Mesothelial cell of epicardium (in vitro differentiated cells): ENCODE measurements at places on chromosomes 2 and 18.

DNA sequence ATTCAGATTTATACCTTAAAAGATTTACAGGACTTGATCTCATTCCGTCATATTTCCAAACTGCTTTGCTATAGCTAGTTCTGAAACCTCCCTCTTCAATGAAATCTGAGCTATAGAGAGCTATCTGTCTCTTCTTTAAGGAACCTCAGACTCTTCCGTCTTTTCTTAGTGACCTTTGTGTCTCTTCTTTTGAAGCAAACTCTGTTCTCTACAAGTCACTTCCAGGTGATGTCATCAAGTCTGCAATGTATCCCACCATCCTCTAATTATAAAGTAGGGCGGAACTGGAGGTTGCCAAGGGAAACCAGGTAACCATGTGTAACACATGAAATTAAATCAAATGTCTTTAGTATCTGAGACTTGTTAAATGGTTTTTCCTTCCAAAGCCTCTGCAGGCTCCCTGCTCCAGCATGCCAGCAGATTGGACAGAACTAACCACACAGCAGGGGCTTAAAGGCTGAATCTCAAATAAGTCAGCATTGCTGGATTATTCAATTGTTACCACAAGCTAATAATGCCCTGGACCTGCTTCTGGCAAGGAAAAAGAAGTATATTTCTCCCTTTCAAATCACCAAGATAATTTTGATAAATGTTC, 41.2 kb upstream of the PEX13 start:
- DNase-seq, result no peak

- no peak for DNase-seq
These were observed 107.3 kb upstream of the ZFP36L2 start for GRCh38 chr2:43333656-43334144.

- DNase-seq, result no peak
These were observed 76.0 kb upstream of the PELI1 start for GRCh38 chr2:64220265-64220664.

DNA sequence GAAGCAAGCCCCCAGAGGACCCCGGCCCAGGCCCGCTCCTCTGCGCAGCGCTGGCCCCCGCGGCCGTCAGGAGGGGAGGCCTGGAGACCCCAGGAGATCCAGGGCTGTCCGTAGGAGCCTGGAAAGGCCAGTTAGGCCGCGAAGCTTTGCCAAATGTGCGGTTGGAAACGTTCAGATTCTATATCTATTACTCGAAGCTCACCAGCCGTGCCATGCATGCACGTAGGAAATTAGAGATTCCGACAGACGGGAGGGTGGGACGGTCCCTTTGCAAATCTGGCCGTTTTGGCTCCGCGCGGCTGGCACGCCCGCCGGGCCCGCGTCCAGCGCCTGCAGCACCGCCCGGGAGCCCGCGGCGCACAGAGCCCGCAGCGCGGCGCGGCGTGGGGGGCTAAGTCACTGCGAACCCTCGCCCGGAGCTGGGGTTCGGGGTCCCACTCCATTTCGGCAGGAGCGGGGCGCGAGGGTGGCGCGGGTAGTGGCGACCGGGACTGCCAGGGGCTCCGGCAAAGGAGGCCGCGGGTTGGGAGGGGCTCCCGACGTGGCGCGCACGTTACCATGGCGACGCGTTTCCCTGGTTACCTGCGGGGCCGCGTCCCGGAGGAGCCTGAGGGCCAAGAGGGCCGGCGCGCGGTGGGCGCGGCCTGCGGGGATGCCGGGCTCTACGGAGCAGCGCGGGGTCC, 488.6 kb upstream of the SMIM21 start:
- peak; percentile 75 for DNase-seq

DNA sequence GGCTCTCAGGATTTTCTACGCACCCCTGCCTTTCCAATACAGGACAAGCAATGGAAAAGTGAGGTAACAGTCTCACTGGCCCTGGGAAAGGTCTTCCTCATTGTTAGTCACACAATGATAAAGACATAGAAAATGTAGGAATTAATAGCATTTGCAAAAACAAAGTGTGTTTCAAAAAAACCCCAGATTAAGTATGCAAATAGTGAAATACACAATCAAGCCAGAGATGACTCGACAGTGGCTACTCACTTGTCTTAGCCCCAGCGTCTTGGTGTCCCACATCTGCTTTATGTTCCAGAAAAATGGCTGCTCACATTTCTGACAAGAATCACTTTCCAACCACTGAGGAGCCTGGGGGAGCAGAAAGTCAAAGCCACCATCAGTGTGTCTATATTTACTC, 47.0 kb upstream of the AP1S3 start:
- DNase-seq, result no peak

GRCh38 chr2:213317929-213318328, 33.7 kb downstream of the SPAG16 start:
- DNase-seq, result no peak

GRCh38 chr18:23260926-23261590, 125.8 kb downstream of the CABLES1 start:
- no peak for DNase-seq

GRCh38 chr2:70367722-70368323, 66.0 kb upstream of the FAM136A start:
- DNase-seq, result no peak

DNA sequence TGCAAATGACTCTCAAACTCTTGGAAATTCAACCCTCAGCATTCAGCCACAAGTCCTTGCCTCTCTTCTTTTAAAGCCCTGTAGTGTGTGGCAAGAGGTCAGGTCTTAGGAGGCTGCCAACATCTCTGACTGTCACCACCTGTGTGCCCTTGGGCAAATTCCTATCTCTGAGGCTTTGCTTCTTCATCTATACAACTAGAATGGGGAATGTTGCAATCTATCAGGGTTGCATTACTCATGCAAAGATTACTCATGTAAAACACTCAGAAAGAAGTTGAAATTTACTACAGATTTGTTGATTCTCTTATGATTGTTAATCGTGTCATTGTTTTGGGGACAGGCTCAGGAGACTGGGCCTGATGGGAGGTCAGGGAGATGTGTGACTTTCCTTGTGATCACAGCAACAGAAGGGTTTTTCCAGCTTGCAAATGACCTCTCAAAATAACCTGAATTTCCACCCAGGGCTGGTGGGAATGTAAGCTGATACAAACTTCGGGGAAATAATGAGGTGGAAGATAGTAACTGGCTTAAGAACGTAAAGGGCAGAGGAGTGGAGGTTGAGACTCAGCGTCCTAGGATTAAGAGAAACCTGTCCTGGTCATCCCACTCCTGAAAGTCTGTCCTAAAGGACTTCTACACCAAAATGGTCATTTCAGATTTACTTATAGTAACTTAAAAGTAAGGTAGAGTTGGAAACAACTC, 32.1 kb upstream of the SIGLEC15 start:
- no peak for DNase-seq

DNA sequence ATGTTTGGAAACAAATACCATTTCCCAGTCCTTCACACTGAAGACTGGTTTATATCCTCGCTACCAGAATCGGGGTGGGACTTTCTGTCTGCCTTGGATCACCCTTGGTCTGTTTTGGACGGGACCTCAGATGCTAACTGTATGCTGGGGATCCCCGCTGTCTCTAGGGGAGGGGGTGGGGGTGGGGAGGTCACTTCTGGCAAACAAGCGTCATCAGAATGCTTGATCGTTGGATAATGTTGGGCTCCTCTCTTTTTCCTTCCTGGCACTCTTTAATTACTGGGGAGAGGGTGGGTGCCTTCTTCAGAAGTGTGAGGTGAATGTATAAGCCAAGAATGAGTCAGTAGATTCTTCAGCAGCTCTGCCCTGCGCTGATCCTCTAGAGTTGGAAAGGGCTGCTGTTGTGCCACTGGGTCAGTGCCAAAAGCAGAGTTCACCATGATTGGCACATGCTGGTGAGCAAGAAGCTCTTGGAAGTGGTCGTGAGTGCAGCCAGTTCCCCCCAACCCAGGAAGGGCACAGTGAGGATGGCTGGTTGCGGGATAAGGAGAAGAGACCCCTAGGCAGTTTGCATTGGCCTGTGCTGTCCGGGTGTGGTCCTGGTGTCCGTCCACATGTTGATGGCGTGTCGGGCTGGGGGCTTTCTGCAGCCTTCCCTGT, 32.2 kb downstream of the DGKD start:
- DNase-seq, result no peak

- no peak for DNase-seq
These were observed 84.9 kb downstream of the MOGAT1 start for GRCh38 chr2:222756362-222756831.

GRCh38 chr2:118698564-118698963, 148.9 kb downstream of the EN1 start:
- DNase-seq, result no peak

DNA sequence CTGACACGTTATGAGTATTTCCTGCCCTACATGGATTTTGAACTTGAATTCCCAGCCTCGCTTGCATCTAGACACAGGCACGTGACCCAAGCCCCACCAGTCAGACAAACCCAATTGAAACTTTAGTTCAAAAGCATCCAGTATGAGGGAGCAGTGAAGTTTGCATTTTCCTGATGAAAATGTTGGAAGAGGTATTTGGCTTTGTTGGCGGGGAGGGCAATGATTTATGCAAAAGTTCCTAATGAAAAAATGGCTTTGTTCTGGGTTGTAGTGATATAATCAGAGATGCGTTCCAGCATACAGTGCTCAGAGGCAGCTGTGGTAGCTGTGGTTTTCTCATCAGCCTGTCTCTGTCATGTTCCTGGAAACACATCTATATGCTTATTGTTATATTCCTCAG, 36.8 kb upstream of the CPS1 start:
- no peak for DNase-seq

DNA sequence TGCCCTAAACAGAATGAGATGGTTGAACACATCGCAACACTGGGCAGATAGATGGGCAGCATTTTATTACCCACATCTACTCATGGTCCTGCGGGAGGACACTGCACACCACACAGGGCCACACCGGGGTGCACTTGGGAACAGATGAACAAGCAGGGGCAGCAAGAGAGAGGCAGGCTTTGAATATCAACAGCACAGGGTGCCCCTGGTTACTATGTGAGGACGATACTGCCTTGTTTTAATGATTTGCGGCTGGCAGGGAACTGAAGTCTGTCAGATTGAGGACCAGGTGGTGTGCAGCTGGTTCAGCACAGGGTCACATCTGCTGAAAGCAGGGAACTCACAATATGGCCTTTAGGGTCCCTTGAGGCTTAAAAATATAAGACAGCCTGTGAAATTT, 195.7 kb downstream of the PIEZO2 start:
- no peak for DNase-seq

GRCh38 chr18:75679331-75679730, 251.8 kb upstream of the SMIM21 start:
- no peak for DNase-seq

- DNase-seq, result no peak
These were observed 5.0 kb downstream of the CHST10 start for GRCh38 chr2:100412466-100412865.

DNA sequence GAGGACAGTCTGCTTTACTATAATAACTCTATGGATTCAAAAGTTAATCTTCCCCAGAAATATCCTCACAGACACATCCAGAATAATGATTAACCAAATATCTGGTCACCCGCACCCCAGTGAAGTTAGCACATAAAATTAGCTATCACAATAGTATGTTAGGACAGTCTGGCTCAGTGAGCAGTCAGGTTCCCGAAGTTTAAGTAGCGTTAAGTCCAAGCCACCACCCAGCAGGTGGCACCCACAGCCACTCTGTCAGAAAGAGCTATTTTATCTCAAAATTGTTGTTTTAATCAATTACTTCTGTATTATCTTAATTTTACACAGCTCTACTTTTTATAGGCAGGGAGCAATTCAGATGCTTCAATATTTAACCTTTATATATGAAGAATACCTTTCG, 537.5 kb downstream of the MBD2 start:
- no peak for DNase-seq

DNA sequence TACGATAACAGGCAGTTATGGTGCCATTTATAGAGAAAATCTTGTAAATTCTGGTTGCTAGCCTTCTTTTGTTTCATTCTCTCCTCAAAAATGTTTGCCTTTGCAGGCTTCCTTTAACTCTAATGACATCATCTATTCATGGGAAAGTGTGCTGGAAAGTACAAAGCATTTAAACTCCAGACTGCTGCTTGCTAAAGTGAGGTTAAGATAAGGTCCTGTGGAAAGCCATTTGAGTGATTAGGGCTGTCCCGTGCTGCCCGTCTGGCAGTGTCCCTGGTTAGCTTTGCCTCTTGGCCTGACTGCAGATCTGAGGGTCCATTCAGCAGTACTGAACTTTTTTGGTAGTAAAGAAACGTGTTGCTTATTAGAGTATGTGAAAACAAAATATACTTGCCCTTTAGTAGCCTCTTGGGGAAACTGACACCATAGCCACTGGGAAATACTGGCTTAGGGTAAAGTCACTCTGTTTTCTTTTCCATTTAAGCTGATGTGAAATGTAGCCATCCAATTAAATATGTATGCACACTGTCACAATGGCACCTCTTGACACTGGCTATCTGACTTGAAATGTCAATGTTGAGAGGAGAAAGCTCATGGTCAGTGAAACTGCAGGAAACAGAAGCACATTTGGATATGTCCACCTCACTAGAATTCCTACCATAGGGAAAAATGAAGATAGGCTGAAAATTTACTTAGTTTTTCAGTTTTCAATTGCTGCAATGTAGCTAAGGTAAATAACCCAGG, 321.5 kb downstream of the SLC8A1 start:
- no peak for DNase-seq

DNA sequence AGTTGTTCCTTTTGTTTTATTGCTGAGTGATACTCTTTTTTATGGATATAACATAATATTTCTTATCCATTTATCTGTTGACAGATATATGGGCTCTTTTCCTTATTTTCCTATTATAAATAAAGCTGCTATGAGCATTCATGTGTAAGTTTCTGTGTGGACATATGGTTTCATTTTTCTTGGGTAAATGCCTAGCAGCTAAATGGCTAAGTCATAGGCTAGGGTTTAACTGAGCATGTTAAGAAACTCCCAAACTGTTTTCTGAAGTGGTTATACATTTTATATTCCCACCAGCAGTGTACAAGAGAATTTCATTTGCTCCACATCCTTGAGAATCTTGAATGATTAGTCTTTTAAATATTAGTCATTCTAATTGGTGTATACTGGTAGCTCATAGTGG, 786.6 kb upstream of the CDH2 start:
- no peak for DNase-seq

DNA sequence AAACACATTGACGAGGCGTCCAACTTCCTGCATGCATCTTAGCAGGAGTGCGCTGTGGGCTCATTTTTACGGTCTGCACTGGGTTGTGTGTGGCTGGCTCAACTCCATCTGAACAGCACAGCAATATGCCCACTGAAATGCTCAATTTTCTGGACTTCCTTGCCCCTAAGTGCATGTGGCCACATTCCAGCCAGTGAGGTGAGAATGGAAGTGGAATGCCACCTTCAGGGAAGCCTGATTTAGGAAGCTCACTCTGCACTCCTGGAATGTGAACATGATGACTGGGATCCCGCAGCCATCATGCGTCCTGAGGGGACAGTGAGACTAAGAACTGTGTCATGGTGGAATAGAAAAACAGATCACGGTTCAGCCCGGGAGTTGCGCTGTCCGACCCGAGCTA, 76.2 kb downstream of the PSMG2 start:
- DNase-seq, result no peak

DNA sequence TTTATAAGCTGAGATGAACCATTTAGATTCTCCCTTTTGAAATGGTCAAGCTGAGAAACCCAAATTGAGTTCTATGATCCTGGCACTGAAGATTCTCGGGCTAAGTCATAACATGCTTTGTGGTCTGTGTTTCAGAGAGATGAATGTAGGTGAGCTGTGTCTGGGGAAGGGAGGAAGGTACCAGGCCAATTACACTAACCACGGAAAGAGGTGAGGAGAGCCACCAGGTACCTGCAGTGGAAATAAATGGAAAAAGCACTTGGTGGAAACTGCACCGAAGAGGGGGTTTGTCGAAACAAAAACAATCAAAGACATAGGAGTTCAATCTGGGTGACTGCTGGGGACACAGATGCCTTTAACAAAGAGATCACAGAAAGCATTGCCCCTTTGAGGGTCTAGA, 963 bp upstream of the MRPL44 start:
- DNase-seq, result no peak

GRCh38 chr18:45671321-45671720, 52.7 kb upstream of the SLC14A1 start:
- no peak for DNase-seq
